ENCODE measurements at places on chromosomes 7 and 10.

- DNase-seq: no peak
Observed at GRCh38 chr10:95394161-95394880, 103.5 kb upstream of the PDLIM1 start.

GRCh38 chr7:28564755-28565374 is 152.5 kb downstream of the CREB5 start:
- no peak for DNase-seq

DNA sequence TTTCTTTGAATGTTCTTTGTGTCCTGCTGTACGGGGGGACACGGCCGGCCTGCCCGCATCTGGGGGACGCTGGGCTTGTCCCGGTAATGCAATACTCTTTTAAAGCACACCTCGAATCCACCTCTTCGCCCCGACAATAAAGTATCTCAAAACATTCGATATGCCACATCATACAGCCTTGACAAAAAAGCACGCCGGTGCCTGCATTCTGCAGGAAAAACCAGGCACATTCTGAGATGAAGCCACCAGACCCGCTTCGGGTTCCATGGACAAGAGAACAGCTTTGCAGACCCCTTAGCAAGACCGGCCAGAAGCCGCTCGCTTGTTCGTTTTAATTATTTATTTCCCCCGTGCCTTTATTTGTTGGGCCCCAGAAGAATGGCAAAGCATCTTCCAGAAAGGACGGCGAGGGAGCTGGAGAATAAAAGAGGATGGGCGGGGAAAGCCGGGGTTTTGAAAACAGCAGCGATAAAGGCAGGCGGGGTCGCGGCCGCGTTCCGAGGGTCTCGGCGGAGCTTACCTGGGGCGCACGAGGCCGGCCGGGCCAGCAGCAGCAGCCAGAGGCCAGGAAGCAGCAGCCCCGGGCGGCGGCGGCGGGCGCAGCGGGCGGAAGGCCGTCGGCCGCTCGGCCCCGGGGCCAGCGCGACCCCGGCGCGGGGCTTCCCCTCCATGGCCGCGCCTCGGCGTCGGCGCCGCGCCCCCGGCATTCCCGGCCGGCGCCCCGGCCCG is 462 bp downstream of the KIAA1549 start:
- DNase-seq: no peak

- no peak for DNase-seq
Observed at GRCh38 chr7:36217961-36218284, 64.9 kb downstream of the EEPD1 start.

DNA sequence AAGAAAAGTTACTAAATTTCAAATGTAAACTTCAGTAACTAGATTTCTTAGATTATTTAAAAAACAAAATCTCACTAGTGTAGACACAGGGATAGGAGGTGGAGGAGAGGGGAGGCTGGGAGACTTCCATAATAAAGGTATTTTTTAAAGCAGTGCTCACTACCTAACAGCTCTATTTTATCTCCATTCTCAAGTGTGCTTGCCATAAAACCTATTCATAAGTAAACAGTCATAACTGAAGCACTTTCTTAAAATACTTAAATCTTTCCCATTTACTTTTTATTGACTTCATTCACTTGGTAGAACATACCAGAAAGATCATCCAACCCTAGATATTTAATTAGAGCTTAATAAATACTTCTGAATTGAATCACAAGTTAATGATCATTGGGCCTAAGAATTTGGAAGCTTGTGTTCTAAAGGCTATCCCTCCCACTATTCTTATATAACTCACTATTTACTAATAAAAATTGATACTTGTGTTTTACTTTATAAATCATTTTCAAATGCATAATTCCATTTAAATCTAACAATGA is 107.4 kb downstream of the SNX13 start:
- no peak for DNase-seq

DNA sequence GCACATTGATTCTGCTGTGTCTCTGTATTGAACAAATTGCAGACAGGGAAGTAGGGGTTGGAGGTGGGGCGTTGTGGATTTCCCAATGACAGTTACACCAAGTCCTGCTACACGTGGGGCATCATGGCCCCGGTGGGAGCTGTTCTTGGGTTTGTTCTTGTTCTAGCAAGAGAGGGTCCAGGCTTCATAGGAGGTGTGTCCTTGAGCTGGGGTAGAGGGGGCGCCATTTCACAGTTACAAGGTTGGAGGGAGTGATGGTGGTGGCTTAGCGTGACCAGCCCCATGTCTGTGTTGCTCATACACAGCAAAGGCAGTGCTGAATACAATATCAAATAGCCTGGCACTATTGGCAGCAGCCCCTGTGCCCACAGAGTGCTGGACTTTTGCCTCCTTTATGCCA is 15.7 kb downstream of the SH2D4B start:
- no peak for DNase-seq

DNA sequence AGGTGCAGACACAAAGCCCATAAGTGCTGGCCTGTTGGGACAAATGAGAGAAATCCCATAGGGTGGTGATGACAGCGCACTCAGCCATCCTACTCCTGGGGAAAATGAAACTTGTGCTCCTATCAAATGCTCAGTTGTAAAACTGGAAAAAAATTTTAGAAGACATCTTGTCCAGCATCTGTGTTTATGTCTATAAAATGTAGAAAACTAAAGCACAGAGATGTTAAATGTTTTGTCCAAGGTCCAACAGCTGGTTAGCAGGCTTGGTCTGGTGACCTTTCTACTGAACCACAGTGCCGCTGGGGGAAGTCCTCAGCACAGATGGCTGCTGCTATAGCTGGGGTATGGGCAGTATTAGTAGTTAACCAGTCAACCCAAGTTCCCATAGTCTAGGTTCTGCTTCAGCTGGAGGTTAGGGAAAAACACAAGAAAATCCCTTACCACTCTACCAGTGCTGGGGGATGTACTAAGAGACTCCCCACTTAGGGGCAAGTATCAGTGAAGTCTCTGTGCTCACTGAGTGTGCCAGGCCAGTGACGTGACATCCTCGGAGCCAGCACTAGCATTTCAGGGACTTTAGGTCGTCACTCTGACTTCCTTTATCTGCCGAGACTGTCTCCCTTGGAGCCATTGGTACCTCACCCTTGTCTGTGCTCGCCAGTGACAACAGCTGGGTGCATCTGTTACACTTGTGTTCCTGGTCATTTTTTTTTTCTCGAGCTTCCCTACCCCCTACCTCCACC is 1.9 kb downstream of the TSPAN33 start:
- no peak for DNase-seq

DNA sequence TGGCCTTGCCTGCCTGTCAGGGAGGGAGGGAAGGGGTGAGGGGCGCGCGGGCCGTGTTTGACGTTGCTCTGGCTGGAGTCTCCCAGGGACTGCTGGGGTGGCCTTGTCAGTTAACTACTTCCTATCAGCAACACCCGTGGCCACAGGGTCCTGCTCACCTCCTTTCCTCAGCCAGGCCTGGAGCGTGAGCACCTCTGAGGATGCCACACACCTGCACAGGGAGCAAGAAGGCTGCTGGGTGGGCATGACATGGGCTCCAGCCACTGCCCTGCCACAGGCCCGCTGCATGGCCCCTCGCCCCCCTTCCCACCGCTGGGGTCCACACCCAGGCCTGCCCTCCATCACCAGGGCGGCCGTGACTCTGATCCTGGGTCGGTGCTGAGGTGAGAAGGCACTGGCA is 212.4 kb downstream of the ELFN1 start:
- DNase-seq: no peak

DNA sequence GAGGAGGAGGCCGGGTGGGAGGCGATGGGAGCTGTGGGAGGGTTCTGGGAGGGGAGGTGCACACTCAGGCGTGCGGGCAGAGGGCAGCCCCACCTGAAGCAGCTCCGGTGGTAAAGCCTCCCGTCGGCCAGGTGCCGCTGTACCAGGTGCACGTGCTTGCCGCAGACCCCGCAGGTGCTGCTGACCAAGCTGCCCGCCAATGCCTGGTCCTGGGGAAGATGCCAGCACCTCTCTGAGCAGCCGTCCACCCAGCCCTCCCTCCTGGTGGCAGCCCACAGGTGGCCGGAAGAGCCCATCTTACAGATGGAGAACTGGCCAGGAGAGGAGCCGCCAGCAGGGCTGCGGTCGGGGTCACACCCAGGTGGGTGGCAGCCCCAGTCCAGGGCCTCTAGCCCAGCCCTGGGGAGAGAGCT is 12.6 kb downstream of the MICALL2 start:
- DNase-seq: no peak

DNA sequence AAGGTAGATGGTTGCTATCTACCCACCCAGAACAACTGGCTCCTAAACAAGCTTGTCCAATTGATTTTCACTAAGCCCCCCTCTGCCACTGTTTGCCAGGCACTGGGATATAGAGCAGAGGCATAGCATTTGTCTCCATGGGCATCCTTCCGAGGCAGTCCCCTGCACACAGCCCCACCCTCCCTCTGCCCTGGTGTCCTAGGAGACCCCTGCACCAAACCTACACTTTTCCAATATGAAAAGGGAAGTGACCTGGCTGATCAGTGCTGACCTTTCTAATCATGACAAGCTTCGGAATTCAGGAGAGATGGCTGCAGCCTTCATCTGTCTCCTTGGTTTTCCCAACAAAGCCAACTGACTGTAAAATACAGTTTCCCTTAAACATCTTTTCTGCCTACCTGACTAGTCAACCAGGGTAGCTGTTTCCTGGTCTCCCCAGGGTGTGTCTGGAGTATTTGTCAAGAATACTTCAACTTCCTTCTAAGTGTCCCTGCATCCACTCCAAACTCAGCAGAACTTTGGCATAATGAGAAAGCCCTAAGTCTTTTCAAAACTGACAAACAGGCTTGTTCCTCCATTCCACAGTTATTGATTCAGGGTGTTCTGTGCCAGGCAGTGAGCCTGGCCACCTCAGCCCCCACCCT is 7.6 kb upstream of the SLC18A3 start:
- no peak for DNase-seq

DNA sequence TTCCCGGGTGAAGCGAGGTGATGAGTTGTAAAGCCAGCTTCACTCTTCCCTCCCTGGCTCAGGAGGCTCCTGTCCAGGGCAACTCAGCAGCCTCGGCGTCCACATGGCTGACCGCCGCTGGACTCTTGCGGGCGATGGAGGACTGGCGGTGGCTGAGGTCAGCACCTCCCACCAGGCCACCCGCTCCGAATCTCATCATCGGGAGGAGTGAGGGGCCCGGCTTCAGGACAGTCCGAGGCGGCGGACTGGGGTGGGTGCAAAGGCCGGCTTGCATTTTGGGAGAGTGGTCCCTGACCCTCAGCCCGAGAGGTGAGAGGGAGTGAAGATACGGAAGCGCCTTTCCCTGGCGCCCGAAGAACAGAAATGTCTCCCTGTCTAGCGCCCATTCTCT is 759 bp downstream of the DNAJB12 start:
- no peak for DNase-seq

- no peak for DNase-seq
Observed at GRCh38 chr10:92419740-92420545, 129.0 kb downstream of the MARCHF5 start.

GRCh38 chr7:115511330-115511729 is 519.2 kb downstream of the TFEC start:
- DNase-seq: no peak

- no peak for DNase-seq
Observed at GRCh38 chr10:128929767-128930166, 537.3 kb upstream of the MGMT start.

DNA sequence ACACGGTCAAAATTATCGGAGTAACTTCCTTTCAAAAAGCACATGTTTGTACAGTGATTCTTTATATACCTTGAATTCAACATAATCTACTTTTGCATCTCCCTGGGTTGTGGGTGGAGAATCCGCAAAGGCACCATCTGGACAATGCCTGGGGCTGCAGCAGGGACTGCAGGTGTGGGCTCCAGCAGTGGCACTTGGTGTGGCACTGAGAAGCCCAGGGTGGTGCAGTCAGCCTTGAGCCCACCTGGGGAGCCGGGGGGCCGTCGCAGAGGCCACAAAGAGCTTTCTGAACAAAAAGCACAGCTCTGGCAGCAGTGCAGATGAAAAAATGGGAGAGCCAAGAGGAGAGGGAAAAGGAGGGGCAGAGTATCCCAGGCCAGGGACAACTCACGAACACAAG is 22.2 kb downstream of the PARD3 start:
- DNase-seq: no peak

- no peak for DNase-seq
Observed at GRCh38 chr7:147078312-147078711, 961.7 kb downstream of the CNTNAP2 start.

DNA sequence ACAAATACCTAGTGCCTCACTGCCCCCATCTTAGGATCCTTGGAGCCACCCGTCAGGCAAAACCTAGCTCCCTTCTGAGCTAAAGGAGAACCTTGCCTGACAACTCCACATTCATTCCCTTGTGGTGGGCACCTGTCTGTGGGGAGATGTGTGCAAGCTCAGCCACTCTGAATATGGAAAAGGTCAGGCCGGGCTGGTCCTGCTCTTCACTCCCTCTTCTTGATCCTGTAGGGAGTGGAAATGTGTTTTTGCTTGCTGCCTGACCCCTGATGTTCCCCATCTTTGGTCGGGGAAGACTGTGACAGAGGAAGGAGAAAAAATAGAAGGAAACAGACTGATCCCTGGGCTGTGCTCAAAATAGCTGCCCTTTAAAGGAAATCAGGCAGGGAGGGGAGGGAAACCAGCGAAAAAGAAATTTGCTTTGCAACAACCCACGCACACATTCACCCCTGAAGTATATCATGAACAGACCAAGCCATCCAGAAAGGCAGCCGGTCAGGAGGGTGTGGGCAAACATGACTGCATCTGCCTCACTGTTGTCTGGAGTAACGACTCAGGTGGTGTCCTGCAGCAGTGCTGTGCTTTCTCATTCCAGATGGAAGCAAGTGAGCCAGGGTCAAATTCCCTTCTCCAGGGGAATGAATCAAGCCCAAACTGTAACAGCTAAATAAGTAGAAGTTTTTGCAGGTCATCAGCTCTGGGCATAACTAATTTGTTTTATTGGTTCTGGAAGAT is 74.0 kb downstream of the SCRN1 start:
- DNase-seq: no peak

- DNase-seq: no peak
Observed at GRCh38 chr7:45715471-45716352, 141.5 kb downstream of the ADCY1 start.

GRCh38 chr7:104397442-104397841 is 69.0 kb downstream of the LHFPL3 start:
- DNase-seq: no peak

- no peak for DNase-seq
Observed at GRCh38 chr7:85060696-85061095, 126.2 kb downstream of the SEMA3D start.

- DNase-seq: no peak
Observed at GRCh38 chr7:117163101-117163500, 159.8 kb downstream of the WNT2 start.

DNA sequence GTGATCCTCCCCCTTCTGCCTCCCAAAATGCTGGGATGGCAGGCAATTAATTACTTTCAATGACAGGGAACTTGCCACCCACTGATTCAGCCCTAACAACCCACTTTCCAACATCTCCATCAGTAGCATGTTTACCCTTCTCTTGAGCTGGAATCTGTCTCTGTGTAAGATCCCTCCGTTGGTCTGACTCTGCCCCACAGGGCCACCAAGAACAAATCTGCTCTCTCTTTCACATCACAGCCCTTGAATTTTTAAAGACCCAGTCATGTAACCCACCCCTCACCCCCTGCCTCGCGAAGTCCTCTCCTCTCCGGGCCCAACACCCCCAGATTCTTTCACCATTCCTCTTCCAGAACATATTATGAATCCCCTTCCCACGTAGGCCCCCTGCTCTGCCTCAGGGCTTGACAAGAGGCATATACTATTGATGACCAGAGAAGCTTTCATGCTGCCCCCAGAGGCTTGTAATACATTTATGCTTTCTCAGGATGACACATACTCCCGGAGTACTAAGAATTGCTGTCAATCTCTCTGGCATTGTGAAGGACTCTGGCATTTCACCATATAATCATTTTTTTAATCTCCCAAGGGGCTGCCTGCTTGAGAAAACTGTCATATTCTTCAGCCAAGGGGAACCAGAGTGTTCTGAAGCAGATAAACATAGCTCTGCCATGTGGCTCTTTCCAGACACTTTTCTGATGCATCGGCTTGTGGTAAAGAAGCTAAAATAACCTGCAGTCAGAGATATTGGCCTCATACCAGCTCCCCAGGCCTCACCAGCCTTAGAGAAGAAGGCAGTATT is 179.2 kb upstream of the AUTS2 start:
- no peak for DNase-seq
